ENCODE measurements at places on chromosomes 11 and 22.

DNA sequence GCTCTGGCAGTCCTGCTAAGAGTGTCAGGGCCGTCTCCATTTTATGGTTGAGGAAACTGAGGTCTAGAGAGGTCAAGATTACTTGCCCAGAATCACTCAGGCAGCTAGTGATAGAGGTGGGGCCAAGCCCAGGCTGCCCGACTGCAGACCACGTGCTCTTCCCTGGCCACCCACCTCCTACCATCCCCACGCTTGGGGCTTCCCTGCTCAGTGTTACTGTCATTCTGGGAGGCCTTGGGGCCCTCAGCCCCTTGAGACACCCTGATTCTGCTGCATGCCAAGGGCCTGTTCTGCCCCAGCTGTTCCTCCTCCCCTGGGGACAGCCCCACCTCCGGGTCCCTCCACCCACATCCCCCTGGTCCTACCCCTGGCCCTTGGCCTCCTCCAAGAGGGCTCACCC, 17.2 kb upstream of the TAB1 start:
- no peak for DNase-seq

DNA sequence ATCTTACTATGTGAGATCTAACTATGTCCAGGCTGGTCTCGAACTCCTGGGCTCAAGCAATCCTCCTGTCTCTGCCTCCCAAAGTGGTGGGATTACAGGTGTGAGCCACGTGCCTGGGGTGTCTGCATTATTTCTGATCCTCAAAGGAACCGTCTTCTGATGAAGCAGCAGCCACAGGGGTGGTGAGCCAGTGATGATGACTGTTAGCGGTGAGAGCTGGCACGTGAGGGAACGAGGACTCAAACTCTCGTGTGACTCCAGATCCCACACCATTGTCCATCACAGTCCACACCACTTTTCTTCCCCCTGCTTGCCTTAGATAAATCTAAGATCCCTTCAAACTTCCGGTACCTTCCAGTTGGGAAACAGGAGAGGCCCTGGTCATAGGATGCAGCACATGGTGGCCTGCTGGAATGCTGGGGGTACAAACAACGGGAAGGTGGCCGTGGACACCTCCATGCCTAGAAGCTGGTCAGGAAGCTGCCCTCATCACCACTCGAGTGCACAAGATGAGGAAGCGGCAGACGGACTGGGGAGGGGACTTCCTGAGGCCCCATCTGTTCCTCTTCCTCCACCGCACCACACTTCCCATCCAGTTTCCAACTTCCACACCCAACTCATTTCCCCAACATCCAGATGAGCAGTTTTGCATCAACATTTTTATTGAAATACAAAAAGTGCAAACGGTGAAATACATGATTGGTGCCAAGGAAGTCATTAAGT, 23.8 kb downstream of the ARHGAP1 start:
- DNase-seq = no peak

- no peak for DNase-seq
Observed at GRCh38 chr22:29112121-29112520, 39.3 kb downstream of the KREMEN1 start.

DNA sequence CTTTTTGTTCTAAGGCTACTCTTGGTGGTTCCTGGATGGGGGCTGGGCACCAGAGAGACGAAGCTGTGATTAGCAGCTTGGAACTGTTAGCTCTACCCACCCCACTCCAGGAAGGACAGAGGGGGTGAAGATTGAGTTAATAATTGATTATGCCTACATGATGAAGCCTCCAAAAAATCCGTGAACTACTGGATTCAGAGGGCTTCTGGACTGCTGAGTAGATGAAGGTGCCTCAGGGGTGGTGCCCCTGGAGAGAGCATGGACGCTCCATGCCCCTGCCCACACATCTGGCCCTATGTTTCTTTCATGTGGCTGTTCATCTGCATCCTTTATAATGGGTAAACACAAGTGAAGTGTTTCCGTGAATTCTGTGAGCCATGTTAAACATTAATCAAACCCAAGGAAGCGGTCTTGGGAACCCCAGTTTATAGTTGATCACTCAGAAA, 47.3 kb upstream of the CYP2D6 start:
- no peak for DNase-seq

DNA sequence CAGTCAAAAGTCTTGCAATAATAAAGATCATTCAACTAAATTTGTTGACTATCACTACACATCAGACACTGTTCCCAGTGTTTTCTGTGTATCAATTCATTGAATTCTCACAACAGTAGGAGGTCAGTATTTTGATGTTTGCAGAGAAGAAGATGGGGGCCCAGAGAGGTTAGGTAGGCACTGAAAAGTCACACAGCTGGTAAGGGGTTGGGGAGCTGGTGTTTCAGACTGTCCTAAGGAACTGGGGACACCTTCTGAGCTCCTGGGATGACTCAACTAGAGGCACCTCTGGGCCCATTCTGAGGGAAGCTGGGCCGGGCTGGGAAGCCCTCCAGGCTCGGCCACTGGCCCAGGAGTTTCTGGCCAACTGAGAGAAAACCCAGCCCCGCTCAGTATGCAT, 180.0 kb downstream of the DSCAML1 start:
- no peak for DNase-seq

DNA sequence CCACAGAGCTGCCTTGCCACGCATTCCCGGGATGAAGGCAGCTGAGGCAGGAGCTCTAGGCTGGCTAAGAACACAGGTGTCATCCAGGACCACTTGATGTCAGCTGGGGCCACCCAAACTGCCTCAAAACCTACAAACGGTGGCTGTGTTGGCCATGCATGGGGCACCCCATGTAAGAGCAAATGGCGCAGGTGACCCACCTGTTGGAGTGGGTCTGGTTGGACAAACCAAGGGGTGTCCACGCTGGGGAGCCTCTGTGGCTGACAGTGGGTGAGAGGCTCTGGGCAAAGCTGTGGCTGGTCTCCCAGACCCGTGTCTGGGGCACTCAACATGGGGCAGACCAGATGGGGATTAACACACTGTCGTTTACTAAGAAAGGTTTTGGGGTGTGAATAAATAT, 19.0 kb upstream of the SYT8 start:
- DNase-seq = no peak

DNA sequence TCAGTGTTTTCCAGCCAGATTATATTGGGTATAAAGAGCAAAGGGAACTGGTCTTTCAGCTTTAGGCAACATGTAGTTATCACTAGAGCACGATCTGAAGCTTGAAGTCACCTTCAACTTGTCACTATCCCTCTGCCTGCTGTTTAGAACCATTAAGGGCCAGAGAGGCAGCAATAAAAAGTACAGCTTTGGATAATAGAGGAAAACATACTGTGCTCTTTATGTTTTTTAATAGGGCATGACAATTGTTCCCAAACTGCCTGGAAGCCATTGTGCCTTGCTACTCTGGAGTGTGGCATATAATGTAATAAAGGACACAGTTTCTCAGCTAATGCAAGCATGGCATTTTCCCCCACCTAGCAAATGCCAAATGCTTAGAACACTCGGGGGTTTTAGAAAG, 1912.0 kb upstream of the RAG2 start:
- DNase-seq = no peak

- no peak for DNase-seq
Observed at GRCh38 chr11:2666401-2666741, 33.4 kb downstream of the KCNQ1OT1 start.

DNA sequence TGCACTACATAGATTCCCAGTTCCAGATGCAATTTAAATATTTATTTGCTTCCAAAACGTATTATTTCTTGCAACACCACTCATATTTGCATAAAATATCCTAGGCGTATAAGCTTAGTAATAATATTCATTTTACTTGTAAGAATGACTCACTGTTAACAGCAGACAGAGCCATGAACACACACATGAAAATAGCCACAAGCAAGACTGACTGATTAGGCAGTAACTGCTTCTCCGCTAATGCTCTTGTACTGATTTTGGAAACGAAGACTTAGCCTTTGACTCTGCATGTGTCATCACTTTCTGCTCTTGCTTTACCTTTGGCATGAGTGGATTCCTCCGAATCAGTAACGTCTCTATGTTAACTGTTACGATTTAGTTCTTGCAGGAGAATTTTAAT, 6.0 kb downstream of the OR10Q1 start:
- no peak for DNase-seq

DNA sequence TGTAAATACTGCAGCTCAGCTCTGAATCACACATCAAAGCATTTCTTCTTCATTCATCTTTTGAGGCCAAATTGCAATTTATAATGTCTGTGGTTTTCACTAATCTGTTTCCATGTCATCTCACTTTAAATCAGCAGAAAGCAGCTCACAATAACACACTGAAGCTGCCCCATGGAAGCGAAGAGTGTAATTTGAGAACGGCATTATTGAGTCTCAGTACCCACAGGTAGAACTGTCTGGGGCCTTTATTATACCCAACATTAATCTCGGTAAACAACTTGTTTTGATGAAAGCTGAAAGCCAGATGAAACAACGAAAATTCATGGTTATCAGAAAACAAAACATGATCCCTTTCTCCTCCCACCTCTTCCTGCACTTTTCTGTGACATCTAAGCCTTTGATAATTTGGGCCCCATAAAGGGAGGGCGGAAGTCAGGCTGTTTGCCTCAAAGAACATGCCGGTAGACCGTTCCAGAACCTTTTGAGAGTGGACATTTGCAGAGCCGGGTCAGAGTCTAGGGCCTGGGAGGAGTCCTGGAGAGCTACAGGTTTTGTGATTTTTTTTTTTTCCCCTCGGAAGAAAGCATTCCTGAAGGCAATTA, 68.2 kb upstream of the SESN3 start:
- no peak for DNase-seq

DNA sequence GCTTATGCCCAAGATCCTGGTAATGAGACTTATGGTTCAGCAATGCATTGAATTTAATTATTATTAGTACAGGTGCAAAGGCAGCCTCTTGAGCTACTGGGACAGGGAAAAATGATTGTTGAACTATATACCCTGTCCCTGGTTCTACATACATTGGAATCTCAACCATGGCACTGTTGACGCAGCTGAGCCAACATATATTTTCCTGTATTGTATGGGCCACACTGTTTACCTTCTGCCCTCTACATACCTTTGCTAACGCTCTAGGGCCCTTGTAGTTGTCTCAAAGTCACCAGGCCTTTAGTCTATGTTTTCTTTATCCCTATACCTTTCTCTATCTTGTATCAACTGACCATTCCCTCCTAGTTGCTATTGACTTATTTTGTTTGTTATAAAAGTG, 22.6 kb downstream of the KREMEN1 start:
- no peak for DNase-seq

DNA sequence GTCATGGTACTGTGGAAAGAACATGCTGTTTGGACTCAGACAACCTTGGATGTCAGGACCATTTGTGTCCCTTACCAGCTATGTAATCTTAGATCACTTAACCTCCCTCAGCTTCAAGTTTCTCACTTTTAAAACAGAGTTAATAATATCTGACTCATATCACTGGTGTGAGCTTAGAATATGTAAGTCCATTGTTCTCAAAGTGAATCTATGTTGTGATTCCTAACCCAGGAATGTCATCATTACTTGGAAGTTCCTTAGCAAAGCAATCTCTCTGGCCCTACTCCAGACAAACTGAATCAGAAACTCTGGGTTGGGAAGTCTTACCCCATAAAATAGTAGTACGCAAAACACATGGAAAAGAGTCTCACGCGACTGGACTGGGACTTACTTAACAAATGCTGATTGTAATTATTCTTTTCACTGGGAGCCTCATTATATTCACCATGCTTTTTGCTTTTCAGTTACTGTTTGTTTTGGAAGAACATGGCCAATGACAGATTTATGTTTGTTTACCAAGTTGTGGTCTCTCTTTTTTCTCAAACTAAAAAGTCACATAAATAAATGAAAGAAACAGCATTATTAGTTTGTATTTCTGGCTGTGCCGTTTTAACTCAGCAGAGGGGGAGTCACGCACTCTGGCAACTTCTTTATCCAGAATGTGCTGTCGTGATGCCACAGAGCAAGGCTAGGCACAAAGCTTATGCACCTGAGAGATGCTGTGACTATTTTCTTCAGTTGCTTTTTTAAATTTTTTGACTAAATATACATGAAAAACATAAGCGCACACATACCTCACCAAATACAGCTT, 217.7 kb upstream of the CTSC start:
- no peak for DNase-seq

DNA sequence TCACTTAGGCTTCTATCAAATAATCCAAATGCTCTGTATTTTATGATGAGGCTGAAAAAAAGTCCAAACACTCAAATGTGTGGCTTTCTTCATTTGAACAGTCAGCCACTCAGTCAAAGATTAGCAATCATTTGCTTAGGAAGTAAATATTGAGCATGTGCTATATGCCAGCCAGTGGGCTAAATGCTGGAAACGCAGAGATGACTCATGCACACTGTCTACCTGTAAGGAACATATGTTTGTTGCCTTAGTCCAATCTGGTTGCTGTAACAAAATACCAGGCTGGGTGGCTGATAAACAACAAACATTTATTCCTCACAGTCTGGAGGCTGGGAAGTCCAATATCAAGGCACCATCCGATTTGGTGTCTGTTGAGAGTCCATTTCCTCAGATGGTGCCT, 617.3 kb downstream of the NTM start:
- no peak for DNase-seq

DNA sequence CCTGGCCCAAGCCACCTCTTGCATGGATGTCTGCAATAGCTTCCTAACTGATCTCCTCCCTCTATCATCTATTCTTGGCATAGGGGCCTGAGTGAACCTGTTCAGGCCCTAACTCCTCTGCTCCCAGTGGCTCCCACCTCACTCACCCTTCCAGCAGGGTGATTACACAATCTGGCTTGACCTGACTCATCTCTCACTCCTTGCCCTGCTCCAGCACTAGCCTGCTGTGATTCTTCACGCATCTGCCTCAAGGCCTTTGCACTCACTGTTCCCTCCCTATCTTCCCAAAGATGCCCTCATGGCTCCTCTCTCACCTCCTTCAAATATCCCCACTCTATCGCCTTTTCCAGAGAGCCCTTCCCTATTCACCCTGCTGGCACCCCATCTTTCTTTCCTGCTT, 10.5 kb downstream of the SCN4B start:
- no peak for DNase-seq

DNA sequence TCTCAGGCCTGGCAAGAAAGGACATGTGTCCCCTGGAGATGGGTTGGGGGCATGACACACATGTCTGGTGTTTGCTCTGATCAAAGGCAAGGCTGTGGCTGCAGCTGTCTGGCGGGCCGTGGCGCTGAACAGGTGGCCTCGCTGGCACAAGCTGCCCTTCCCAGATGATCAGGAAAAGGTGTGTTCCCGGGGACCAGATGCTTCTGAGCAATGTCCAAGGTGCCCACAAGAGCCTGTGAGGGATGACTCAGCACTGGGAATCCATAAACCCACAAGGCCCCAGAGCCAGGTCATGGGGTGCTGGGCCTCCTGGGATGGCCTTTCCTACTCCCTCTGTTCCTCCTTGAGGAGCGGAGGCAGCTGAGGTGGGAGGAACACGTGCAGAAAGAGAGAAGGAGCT, 9.7 kb upstream of the LRP5 start:
- no peak for DNase-seq

All from activated gamma-delta T cell treated with Interleukin-2 at 50 U/mL for 16 hours (primary cell).